ENCODE measurements at places on chromosomes 2 and 18.

DNA sequence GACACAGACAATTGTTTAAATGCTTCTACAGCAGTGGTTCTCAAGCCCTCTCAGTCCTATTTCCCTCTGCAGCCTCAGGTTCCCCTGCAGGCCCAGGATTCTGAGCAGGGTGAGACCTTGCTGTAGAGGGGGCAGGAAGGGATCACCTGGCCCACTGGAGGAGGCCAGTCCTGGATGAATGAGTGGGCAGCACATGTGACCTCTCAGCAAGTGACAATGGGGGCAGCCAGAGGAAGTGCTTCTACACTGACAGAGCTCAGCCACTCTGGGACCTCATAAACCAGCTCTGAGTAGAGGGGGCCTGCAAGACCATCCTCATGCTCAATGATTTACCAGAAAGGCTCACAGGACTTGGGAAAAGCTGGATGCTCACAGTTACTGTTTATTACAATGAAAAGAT, 63.2 kb downstream of the ASB1 start:
- DNase-seq: no peak

- no peak for DNase-seq
These were observed 8.8 kb downstream of the PLCL1 start for GRCh38 chr2:197813093-197813787.

DNA sequence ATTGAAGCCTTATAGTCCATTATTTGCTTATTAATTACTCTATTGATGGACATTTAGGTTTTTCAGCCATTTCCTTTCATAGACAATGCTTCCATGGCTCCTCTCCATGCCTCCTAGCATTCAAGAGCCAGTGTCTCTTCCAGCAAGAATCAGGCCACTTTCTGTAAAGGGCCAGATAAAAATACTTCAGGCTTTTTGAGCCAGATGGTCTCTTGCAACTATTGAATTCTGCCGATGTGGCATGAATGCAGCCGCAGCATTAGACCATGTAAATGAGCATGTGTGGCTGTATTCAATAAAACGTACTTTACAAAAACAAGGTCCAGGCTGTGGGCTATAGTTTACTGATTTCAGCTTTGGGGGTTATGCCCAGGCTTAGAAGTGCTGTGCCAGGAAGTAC, 38.5 kb downstream of the TRAF3IP1 start:
- DNase-seq: no peak

DNA sequence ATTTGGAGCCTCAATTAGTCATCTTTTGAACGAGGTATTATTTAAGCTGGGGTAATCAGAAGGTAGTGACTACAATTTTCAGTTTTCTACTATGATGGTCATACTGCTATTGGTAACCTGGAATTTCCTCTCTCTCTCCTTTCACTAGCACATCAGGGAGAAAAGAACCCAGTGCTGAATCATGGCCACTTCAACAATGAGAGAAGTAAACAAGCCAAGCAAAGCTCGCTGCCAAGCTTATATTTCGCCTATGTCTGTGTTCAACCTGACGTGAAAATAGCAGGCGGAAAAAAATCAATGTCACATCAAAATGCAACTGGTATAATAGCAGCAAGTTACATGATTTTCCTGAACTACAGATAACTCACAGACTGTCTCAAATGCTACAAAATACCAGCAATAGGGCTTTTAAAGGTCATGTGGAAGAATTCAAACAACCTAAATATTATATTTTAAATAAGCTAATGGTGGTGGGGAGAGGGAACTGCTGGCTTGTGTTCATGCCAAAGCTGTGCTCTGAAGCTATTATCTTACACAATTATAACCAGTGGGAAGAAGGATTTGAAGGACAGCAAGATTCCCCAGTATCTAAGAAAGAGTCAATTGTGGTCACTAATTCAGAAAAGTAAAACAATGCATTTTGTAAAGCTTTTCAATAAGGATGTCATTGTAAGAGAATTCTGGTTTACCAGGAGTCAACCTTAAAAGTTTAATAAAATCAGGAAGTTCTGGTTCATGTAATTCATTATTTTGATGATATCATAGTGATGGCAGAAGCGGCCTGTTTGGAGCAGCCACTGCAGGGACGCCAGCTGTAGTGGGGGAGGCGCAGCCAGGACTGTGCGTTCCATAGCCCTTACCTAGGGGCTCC, 38.0 kb downstream of the RNF152 start:
- no peak for DNase-seq

DNA sequence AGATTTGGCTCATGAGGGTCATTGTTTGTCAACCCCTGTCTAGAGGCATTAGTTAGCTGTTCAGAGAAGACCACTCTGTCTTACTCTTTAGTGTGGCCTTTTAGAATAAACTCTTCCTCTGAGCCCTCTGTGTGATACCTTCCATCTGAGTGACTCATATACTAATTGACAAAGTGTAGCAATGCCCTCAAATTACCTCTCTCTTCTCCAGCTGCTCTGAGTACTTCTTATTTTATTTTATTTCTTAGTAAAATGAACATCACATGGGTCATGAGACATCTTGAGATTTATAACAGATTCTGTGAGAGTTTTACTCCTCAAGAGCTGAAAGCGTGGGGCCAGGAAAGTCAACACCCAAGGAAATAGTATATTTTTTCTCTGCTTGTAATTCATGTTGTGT, 67.4 kb downstream of the KCTD18 start:
- DNase-seq: no peak

- no peak for DNase-seq
These were observed 114.3 kb upstream of the MGAT5 start for GRCh38 chr2:134139611-134140010.

DNA sequence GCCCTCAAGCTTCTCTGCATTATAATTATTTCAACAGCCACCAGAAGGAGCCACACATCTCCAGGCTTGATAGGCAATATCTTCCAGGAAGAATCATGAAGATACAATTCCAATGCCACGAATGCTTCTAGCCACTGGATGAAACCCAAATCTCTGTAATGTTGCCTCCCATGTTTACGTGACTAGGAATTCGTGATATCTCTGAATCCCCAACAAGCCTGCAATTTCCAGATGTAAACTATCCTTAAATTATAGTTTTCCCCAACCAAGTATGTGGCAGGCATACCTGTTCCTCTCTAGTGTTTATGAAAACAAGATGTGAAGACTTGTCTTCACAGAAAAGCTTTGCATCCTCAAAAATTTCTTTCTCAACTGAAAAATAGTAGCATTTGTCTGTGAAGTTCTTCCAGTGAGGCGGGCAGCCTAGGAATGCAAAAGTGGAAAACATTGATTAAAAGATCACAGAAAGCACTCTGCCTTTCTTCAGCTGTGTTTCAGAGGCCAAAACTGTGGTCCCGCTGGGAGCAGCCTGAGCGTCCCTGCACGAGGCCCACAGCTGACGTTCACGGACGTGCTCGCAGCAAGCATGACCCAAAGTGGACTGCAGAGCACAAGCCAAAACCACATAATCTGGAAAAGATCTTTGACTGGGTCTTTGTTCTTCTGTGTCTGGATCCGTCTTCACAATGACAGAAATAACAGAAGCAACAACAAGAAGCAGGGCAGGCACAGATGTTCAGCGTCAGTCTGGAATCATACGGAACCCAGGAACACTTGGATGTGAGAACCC, 65.1 kb upstream of the THOC1 start:
- no peak for DNase-seq

- no peak for DNase-seq
These were observed 4.1 kb upstream of the ITPRIPL1 start for GRCh38 chr2:96320728-96321622.

DNA sequence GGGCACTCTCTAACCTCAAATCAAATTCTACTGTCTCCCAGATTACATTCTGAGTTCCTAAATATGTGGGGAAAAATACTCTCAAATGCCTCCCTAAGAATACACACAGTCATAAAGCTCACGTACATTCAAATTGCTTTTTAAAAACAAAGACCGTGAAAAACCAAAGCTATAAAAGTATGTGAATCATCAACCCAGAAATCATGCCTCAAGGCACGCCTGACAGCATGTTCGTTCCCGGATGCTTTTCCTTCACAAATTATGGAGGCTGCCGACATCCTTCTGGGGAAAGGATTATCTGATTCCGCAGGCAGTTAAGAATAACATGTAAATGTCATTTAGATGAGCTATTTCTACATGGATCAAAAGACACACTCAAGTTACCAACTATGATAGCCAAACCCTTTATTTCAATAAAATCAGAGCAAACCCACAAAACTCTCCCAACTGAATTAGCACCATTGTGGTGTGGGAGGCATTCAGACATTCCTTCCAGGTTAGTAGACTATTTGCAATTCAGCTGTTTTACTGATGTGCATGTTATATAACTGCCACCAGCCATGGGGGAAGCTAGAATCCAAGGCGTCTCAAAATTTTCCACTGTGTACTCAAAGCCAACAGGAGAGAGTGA, 398.2 kb upstream of the TRIB2 start:
- no peak for DNase-seq

DNA sequence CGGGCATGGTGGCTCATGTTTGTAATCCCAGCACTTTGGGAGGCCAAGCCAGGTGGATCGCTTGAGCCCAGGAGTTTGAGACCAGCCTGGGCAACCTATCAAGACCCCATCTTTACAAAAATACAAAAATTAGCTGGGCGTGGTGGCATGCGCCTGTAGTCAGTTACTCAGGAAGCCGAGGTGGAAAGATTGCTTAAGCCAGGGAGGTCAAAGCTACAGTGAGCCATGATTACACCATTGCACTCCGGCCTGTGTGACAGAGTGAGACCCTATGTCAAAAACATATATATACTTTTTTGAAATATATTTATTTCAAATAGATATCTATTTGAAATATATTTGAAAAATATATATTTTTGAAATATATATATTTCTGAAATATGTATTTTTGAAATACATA, 10.9 kb downstream of the OSBPL1A start:
- no peak for DNase-seq

- DNase-seq: no peak
These were observed 195.1 kb downstream of the KCNE4 start for GRCh38 chr2:223247136-223247535.

DNA sequence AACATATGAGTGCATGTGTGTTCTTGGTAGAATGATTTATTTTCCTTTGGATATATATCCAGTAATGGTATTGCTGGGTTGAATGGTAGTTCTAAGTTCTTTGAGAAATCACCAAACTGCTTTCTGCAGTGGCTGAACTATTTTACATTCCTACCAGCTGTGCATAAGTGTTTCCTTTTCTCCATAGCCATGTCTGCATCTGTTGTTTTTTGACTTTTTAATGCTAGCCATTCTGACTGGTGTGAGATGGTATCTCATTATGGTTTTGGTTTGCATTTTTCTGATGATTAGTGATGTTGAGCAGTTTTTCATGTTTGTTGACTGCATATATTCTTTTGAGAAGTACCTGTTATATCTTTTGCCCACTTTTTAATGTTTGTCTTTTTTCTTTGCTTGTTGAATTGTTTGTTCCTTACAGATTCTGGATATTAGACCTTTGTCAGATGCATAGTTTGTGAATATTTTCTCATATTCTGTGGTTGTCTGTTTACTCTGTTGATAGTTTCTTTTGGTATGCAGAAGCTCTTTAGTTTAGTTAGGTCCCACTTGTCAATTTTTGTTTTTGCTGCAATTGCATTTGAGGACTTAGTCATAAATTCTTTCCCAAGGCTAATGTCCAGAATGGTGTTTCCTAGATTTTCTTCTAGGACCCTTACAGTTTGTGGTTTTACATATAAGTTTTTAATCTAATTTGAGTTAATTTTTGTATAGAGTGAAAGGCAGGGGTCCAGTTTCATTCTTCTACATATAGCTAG, 17.6 kb upstream of the KCNE4 start:
- no peak for DNase-seq

DNA sequence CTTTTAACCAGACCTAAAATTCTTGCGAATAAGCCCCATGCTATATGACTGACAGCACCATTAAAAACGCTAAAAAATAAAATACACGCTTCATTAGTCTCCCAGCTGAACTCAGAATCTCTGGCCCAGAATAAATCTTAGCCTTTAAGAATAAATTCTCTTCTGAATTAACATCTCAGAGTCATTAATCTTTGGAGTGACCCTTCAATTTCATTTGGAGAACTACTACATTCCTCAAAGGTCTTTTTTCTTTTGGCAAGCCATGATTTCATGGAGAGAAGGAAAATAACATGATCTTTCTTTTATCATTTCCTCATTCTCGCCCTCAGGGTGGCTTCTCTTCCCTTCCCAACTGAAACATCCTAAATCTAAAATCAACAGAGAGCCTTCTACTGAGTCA, 259.0 kb downstream of the AFF3 start:
- DNase-seq: no peak

DNA sequence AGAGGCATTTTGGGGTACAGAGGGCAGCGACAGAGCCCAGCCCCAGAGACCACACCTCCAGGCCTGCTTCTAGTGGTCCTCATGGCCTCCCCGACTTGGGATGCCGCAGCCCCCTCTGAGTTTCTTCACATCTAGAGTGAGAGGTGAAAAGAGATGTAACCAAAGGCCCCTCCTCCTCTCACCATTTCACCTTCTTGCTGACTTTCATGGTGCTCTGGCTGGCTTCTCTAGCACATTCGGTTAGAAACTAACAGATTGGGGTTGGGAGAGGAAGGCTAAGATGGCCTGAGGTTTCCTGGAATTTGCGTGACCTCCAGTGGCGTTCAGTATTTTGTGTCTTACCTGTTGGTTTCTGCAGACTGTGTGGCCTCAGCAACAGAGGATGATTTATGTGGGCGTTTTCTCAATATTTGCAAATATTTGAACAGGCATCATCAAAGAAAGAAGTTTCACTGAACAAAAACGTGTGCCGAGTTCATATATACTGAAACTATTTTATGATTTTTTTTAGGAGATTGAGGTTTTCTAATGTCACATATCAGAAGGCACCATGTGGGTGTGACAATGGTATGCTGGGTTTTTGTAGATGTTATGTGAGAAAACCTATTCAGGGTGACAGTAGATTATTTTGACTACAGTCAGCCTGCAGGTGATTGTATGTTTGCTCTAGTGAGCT, 69.9 kb upstream of the BCL2L11 start:
- DNase-seq: no peak

DNA sequence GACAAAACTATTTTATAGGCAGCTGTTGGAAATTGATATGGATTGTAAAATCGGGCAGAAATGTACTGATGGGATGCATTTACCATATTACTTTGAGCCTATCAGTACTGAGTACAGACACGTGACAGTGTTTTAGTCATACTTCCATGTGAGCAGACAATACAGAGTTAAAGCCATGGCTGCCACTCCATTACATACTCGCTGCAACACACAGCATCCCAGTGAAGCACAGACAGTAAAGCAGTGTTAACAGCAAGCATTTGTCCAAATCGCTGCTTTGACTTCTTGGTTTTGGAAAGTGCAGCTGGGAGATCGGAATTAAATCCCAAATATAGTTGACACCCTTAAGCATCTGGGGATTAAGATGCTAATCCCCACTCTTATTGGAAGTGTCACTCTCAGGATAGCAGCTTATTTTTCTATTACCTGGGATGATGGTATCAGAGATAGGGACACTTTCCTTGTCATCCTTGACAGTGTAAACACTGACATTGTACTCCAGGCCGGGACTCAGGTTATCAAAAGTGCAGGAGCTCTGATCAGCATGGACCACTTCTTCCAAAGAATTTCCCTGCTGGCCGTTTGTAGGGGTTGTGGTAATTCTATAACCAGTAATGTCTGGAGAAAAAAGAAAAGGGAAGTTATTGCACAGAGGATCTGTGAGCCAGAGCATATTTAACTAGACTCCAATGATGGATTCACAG, 41.6 kb downstream of the FN1 start:
- no peak for DNase-seq

- DNase-seq: no peak
These were observed 314.8 kb downstream of the TSN start for GRCh38 chr2:122070241-122070731.

GRCh38 chr2:64213532-64214275, 69.5 kb upstream of the PELI1 start:
- DNase-seq: peak; percentile 35

GRCh38 chr18:32067375-32068167, 24.1 kb upstream of the RNF138 start:
- no peak for DNase-seq
